Stimulated activated CD4-positive, alpha-beta T cell treated with anti-CD3 and anti-CD28 coated beads, Interleukin-15, amount 100 ng/mL, for 1 hour (primary cell): ENCODE measurements at places on chromosomes 3 and 15.
A peak's percentile ranks its signal among the peaks of the same experiment; 100 is the strongest.

DNA sequence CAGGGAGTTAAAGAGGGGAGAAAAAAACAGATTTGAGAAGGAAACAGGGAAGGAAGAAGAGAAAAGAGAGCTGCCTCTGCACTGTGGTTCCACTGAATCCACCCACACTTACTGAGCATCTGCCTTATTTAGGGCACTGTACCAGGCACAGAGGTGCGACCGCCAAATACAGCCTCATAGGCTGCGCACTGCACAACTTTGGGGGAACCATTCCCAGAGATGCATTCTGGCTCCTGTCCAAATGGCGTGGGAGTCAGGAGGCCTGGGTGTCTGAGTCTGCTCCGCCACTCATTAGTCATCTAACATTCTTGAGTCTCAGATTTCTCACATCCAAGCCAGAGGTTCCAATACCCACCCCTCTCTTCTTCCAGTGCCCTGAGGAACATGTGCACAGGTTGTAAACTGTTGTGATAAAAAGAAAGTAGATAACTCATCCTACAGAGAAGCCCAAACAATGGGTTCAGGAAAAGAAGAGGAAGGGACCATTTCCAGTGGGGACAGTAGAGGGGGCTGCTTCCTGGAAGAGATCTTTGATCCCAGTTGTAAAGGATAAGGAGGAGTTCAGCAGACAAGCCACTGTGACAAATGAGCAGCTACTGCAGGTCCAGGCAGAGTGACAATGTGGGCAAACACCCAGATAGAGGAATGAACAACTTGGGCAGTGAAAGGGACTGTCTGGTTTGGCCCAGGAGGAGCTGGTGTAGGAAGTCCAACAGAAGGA, 254.6 kb downstream of the UACA start:
- no peak for DNase-seq

DNA sequence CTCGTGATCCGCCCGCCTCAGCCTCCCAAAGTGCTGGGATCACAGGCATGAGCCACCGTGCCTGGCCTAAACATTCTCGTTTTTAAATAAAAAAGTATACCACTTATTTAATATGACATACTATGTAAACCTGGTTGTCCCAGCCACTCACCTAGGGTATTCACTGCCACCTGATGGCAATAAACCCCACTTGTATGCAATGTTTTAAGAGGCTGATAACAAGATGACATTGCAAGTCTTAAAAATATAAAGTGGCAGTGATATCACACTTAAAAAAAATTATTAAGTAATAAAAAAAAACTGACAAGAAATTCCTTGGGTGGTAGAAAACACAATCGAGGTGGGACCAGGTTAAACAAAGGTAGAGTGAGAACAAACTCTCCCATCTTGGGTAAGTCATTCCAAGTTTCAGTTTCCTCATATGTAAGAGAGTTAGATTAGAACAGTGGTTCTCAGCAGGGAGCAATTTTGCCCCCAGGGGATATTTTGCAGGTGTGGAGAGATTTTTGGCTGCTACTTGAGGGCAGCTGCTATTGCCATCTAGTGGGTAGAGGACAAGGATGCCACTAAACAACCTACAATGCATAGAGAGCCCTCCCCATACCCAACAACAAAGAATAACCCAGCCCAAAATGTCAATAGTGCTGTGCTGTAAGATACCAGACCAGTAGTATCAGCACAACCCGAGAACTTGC, 14.5 kb downstream of the ARF4 start:
- no peak for DNase-seq

DNA sequence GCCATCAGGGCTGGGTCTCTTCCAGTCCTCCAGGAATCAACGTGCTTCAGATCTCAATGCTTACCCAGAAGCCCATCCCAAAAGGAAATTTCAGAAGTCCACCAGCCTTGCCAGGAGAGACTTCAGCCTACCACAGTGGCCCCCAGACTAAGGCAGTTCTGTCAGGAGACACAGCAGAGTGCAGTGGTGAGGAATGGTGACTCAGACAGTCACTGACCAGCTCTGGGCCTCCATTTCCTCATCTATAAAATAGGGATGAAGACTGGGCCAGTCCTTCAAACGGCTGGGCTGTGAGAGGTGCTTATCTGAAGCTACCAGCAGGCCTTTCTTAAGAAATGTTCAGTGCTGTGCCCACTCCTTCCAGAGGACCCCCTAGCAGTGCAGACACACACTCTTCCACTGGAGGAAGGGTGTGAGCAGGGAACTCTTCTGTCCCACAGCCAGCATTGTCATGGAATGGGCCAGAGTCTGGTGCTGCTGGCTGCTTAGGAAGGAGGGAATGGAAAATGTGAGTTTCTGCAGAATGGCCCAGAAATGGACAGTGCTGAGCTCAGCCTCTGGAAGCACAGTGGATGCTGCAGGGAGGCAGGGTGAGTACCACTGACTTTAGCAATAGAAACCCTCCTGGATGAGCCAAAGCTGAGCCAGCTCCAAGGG, 41.6 kb upstream of the DUSP7 start:
- no peak for DNase-seq

DNA sequence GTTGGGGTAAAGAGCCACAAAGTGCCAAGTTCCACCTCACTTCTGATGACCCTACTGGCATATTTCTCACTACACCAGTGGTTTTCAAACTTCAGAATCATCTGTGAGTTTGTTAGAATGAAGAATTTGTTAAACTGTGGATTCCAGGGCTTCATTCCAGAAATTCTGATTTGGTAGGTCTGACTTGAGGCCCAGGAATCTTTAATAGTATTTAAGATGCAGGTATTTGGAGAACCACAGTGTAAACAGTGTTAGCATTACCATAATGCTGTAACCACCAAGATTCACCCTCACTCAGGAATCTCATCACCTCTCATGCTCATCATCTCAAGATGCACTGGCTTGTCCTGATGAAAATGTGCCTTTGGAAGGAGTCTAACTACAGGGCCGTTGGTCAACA, 6.0 kb downstream of the KCNMB3 start:
- DNase-seq, result no peak

DNA sequence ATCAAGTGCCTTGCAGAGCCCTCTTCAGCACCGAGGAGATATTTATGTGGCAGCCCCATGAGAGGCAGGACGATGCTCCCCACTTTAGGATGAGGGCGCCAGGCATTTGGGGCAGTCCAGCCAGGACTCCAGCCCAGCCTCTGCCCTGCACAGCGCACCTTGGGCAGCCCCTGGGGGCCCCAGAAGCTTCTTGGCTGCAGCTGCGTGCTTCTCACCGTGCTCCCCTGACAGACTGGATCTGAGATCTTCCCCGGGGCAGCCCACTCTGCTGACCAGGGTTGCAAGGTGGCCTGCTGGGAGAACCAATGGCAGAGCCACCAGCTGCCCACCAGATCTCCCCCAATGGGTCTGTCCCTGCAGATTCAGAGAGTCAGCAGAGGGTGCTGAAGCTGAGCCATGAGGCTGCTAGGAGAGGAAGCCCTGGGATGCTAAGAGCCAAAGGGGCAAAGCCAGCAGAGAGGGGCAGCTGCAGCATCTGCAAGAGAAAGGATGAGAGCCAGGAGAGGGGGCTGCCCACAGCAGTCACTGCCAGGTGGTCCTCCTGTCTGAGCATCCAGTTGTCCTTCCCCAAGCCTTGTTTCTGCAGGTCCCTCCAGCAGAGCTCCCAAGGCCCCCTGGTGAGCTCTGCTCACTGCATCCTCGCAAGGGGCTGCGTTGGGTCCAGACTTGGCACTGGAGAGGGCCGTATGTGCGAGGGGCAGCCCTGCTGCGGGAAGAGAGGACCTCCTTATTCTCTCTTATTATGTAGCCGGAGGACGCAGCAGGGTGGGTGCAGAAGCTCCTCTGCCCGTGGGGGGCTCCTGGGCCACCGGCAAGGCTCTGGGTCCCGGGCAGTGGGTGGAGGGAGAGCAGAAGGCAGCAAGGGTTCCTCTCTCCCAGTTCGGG, 14.7 kb upstream of the KLF13 start:
- no peak for DNase-seq

DNA sequence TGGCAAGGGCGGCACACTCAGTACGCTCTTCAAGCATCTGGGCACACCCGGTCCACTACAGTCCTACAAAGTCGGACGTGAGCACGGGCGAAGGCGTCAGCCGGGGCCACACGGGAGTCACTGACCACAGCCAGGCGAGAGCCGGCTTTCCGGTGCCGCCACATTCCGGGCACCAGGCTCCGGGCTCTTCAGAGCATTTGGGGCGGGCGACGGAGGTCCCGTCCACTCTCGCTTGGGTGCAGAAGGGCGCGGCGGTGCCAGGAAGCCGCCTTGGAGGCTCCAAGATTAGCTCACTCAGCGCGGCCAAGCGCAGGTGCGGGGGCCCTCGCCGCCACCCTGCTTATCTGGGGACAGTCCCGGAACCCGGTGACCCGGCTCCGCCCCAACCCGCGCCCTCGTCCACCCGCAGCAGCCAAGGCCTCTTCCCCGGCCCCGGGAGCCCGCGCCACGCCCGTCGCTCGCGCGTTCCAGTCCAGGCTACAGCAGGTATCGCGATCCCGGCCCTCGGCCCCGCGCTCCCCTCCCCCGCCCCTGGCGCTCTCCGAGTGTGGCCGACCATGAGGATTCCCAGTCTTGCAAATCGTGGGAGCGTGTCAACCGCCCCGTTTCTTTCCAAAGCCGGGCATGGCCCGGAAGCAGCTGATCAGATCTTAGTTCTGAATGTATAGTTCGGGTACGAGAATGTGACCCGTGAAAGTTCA, at the start of gene ADPRH:
ADPRH (plus strand) TSS at position 127 of the 701 bp plus-strand sequence. CDS start 2,678 bp downstream, outside the sequence.
- DNase-seq, result peak; percentile 36

DNA sequence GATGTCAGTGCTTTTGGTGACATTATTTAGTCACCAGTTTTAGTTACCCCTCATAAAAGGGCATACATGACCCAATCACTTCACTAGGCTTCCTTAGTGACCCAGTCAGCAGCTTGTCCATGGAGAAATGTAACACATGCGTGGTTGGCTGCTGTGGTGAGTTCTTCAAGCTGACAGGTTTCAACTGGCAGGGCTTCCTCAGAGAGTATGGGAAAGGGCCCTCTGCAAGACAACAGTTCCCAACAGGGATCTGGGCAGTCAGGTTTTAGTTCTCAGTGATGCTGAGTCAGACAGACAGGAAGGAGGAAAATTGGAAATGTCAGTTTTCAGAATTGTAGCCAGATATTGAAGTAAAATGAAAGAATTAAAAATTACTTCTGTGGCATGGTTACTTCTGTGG, 282.5 kb downstream of the TBL1XR1 start:
- no peak for DNase-seq

DNA sequence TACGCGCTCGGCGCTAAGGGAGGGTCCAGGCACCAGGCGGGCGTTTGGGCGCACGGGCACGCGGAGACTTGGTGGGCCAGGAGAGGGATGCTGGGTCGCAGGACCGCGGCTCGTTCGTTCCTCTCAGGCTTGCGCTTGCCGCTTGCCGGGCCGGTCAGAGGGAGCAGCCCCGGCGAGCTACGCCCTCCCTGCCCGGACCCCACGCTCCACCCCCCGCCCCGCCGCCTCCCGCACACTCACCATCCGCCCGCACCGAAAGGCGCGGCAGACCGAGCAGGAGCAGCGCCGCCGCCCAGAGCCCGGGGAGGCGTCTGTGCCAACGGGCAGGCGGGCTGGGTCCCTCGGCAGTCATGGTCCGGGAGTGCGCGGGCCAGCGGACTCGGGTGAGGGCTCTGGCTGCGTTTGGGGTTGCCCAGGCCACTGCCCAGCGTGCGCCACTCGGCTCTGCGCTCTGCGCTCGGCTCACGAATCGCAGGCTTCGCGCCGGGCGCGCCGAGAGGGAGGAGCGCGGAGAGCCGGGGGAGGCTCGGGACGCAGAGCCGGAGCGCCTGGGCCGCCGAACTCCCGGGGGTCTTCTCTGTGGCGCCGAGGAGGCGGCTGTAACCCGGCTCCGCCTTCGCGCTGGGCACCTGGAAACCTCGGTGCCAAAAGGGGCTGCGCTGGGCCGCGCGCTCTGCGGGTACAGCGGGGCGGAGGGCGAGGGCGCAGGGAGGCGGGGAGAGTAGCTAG, at the start of gene SUSD5:
SUSD5 (minus strand) TSS at position 365 of the 729 bp plus-strand sequence; CDS start at position 352, 13 bp downstream.
- DNase-seq, result no peak

DNA sequence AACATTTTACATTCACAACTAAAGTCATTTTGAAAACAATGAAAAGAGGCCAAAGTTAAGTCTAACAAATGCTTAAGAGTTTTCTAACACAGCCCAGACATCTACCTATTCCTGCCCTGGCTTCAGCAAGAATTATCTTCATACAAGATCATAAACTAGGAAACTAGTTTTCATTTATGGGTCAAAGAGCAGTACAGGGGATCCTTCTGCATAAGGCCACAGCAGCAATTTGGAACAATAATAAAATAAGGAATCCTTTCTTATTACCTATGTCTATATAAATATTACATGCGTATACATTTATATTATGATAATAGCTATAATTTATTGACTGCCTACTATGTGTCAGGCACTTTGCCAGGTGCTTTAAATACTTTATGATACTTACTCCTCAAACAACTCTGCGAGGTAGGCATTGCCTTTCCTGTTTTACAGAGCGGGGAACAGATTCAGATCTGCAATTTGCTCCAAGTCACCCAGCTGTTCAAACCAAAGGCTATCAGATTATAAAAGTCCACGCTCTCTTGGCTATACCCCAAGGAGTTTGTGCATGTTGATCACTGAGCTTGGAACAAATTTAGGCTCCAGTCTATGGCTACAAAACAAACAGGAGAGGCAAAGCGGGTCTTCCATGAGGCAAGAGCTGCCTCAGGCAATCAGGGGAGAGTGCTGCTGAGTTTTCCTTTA, 196.4 kb downstream of the RORA start:
- no peak for DNase-seq

DNA sequence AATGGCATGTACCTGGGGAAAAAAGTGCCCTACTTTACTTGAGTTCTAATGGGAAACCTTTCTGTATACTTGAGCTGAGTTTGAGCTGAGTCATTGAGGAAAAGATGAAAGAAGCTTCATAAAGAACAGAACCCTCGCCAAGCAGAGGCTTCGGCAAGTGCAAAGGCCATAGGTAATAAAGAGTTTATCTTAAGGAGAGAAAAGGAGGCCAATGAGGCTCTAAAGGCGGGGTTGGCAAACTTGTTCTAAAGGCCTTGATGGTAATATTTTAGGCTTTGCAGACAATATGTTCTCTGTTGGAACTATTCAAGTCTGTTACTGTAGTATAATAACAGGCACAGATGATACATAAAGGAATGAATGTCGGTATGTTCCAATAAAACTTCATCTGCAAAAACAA, 17.6 kb upstream of the TRAT1 start:
- no peak for DNase-seq

DNA sequence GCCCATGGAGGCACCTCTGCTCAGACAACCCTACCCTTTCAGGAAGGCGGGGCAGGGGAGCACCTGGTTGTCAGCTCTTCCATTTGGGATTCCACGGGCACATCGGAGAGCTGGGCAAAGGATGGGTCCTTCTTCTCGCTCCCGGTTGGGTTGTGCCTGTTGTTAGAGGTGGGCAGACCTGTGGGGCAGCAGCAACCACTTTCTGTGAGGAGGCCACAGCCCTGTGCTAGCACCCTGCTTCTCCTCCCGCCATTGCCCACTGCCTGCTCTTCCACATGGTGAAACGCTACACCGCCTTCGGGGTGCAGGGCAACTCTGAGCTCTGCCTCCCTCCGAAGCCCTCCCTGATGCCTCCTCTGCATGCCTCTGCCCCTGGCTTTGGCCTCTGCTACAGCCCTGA, 7.0 kb upstream of the HHATL start:
- DNase-seq, result no peak
